ENCODE measurements at places on chromosomes 13 and 19. TPM values are rescaled to one million over a fixed set of nuclear protein-coding genes. Genes with fewer than 3 reads are reported as not detected.

DNA sequence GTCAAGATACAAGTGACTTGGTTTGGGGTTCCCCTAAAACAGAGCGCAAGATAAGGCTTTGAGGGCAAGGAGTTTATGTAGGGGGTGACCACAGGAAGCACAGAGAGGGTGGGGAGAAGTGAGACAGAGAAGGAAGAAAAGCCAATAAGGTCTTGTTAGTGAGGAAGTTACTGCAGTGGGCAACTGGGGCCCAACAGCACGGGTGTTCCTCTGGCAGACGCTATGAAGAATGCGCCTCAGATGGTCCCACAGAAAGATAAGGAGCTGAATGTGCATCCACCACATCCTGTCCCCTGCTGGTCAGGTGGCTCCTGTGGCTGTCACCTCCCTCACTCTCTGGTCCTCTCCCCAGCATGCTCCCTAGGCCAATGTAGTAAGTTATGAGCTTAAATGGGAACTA lies 333.5 kb downstream of the TSHZ3 start:
- no peaks in the 10 kb centered on the region for H3K4me1 ChIP-seq
- no peaks in the 10 kb centered on the region for H3K36me3 ChIP-seq
- H3K4me3 ChIP-seq, result no peak overlapping the region
- no peak for DNase-seq

Gene PBX4
- total RNA-seq, result 3.2 TPM

- peaks cover 16% of the 10 kb centered on the region for H3K27me3 ChIP-seq
- H3K4me3 ChIP-seq, result no peak overlapping the region
- no peaks in the 10 kb centered on the region for H3K36me3 ChIP-seq
- DNase-seq, result no peak
- no peak overlapping the region for H3K27ac ChIP-seq
These were observed 3.7 kb upstream of the NTN5 start for GRCh38 chr19:48676487-48676886.

DNA sequence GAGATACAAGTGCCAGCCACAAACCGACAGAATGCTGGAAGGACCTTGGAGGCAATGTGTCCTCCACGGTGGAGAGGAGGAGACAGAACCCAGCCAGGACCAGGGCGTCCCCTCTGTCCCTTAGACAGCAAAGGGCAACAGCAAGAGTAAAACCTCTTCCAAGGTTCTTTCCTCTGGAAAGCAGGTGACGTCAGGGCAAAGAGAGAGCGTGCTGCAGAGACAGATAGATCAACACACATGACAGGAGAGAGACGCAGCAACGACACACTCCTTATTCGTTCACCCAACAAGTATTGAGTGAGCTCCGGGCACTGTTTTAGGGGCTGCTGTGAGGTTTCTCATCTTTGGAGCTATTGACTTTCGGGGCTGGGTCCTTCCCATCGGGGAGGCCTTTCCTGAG lies 1.3 kb upstream of the GALP start:
- H3K36me3 ChIP-seq, result no peaks in the 10 kb centered on the region
- peaks cover 27% of the 10 kb centered on the region for H3K4me1 ChIP-seq
- no peaks in the 10 kb centered on the region for H3K27me3 ChIP-seq
- H3K27ac ChIP-seq, result no peak overlapping the region

DNA sequence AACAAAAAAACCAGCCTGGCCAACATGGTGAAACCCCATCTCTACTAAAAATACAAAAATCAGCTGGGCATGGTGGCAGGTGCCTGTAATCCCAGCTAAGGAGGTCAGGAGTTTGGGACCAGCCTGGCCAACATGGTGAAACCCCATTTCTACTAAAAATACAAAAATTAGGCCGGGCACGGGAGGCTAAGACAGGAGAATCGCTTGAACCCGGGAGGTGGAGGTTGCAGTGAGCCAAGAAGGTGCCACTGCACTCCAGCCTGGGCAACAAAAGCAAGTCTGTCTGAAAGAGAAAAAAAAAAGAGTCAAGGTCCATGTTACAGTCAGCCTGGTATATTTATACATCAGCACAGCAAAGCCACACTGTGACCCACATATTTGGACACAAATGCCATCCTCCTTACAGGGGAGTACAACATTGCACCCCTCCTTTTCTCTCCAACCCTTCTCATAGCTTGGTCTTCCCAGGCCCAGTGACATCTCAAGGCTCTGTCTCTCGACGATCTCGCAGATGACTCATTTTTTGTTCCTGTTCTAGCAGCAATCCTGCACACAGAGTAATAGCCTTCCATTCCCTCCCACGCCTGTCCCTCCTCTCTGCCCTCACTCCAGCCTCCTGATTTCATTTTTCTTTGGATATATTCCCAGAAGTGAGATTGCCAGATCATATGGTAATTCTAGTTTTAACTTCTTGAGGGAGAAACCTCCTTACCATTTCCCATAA lies 21.0 kb upstream of the DPP9 start:
- no peak overlapping the region for H3K27ac ChIP-seq
- H3K4me1 ChIP-seq, result peaks cover 8% of the 10 kb centered on the region
- DNase-seq, result no peak
- H3K4me3 ChIP-seq, result no peak overlapping the region

Gene SLC46A3
- 0.06 TPM for total RNA-seq

Data from neural progenitor cell (in vitro differentiated cells).